Stimulated activated naive CD8-positive, alpha-beta T cell treated with anti-CD3 and anti-CD28 coated beads, Interleukin-15, amount 100 ng/mL, for 72 hours (primary cell): ENCODE measurements at places on chromosomes 6 and 20.
A peak's percentile ranks its signal among the peaks of the same experiment; 100 is the strongest.

- no peak for DNase-seq
Observed at GRCh38 chr20:4853004-4853403, 131.3 kb downstream of the PRND start.

GRCh38 chr6:56714982-56715456, 72.3 kb upstream of the DST start:
- no peak for DNase-seq

DNA sequence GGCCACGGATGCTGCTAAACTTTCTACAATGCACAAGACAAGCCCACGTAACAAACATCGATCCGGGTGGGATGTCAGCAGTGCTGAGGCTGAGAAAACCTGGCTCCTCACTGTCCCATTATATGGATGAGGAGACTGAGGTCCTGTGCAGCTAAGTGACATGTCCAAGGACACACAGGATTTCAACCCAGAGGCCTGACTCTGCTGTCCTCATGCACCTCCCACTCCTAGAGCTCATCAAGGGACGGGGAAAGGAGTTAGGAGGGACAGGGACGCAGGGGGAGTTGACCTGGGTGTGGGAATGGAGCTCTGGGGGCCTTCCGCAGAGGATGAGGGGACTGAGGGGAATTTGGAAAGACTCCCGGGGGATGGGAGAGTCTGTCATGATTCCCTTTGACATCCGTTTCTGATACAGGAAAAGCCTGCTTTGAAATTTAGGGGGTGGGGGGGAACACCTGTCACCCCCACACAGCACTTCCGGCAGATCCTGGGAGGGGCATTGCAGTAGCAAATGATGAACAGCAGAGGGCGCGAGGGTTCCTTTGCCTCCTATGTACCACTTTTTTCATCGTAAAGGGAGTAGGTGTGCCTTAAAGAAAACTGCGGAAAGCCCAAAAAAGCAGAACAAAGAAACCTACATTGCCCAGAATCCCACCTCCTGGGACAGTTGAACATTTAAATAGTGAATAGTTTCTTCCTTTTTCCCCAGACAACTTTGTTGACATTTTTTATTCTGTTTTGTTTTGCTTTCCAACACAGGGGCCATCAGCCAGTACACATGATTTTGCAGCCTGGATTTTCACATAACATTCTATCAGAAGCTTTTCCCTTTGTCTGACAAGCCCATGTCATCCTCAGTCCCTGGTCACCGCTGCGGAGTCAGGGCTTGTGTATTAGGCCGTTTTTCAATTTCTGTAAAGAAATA, 48.6 kb downstream of the SLC2A10 start:
- peak; percentile 62 for DNase-seq

GRCh38 chr6:25016014-25016720, 80.4 kb upstream of the RIPOR2 start:
- no peak for DNase-seq

DNA sequence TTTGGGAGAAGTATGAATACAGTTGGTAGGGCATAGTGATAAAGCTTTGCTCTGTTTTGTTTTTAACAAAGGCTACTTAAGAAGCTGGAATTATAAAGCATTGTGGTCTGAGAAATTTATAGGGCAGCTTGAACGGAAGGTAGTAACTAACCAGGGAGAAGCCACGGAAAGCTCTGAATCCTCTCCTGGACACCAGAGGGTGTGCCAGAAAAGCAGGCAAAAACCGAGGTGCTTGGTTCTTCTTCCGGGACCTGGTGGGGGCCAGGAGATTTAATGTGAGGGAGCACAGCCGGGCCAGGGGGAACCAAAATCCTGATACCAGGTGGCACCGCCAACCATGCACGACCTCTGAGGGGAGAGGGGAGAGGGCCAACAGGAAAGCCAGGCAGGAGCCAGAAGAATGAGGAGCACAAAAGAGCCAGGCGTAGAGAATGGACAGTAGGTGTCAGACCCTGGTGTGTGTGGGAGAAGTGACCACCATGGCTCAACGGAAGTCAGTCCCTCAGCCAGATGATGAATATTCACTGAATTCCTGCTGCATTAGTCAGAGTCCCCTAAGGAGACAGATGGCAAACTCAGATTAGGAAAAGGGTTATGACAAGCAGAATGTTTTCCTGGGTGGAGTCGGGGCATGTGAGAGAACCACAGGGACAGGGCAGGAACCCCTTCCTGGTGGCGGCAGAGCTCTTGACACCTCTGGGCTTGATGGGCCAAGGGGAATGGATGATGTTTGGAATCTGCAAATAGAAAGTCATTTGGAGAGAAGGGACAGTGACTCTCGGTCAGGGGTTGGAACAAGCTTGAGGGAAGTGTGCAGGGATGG, 262.3 kb downstream of the ZNF217 start:
- no peak for DNase-seq

DNA sequence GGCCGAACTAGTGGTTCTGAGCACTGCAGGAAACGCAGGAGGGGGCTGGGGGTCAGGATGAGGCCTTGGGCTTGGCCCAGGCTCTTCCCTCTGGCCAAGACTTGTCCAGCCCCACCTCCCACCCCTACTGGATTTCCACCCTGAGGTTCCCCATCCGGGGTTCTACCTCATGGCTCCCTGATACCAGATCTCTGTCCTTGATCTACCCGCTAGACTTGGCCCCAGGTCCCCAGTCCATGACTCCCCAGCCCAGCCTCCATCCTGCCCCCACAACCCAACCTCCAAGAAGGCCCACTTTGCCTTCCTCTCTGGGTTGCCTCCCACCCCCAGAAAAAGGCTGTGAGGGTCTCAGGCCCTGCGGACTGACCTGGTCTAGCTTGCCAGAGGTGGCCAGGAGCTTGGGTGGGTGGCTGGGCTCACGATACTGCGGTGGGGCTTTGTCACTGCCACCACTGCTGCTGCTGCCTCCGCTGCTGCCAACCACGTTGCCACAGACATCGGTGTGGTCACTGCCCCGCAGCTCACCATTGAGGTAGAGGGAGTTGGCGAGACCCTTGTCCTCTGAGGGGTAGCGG, 6.8 kb upstream of the FASTKD5 start:
- DNase-seq = no peak

- DNase-seq = no peak
Observed at GRCh38 chr6:13689511-13690256, 22.0 kb downstream of the RANBP9 start.

GRCh38 chr6:2044192-2044591, 201.2 kb downstream of the GMDS start:
- DNase-seq = no peak

DNA sequence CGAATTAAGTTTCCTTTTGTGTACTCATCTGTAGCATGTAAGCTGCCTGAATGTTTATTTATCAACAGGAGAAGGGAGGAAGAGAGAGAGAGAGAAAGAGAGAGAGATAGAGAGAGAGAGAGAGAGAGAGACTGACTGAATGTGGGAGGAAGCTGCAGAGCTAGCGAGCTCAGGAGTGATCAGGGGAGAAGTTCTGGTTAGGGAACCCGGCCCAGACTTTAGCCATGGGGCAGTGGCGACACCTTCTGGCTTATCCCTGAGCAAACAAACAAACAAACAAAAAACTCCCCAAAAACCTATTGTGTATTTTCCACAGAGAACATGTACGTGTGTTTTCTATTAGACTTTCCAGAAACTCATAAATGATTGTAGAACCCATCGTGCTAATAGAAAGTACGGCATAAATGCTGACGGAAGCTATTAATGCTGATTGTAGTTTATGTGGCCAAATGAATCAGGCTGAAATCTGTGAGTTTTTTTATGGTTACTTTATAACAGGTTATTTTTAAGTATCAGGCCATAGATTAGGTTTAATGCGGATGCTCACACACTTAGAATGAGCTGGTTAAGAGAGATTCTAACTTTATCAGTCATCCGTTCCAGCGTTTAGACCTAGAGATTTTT, 92.8 kb downstream of the CLIC5 start:
- DNase-seq = peak; percentile 65

DNA sequence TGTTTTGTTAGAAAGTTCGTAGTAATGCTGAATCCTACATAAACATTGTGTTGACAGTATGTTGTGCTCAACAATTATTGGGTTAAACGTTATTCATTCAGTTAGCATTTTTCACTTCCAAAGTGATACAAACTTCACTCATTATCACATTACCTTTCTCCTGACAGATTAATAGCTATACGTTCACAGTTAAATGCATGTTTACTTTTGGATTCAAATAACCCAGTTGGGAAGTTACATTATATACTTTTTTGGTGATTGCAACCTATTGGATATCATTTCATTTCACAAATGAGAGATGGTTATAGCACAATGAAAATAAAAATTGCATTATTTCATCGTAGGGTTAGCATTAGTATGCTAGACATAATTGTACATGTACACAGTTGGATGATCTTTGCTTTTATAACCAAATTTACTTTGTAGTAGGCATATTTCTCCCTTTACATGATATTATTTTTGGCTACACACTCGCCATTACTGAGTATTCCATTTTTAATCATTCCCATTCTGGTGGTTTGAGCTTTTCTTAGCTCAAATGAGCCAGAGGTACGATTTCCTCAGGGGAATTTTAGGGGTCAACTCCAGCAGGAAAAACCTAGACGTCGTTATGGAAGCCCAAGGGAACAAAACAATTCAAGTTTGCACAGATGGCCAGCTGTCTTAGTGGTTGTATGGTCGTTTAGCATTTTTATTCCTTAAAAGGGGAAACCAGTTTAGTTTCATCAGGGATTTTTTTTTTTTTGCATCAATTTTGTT, 2.1 kb upstream of the HIVEP1 start:
- no peak for DNase-seq

DNA sequence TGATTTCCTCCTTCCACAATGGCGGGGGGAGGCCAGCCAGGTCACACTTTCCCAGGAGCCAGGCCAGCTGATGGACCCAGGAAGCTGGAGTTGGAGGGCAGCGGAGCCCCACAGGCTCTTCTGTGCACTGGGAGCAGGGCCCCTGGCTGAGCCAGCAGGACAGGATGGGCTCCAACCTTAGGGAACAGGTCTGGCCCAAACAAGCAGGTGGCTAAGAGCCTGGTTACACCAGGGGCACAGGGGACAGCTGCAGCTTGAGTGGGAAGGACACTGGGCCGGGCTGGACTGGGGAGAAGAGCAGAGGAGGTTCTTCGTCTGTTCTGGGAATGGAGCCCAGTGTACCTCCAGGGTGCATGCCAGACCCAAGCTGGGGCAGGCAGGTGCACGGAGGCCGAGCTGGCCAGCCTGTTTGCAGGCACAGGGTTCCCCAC, 102.3 kb downstream of the DLL1 start:
- DNase-seq = no peak

DNA sequence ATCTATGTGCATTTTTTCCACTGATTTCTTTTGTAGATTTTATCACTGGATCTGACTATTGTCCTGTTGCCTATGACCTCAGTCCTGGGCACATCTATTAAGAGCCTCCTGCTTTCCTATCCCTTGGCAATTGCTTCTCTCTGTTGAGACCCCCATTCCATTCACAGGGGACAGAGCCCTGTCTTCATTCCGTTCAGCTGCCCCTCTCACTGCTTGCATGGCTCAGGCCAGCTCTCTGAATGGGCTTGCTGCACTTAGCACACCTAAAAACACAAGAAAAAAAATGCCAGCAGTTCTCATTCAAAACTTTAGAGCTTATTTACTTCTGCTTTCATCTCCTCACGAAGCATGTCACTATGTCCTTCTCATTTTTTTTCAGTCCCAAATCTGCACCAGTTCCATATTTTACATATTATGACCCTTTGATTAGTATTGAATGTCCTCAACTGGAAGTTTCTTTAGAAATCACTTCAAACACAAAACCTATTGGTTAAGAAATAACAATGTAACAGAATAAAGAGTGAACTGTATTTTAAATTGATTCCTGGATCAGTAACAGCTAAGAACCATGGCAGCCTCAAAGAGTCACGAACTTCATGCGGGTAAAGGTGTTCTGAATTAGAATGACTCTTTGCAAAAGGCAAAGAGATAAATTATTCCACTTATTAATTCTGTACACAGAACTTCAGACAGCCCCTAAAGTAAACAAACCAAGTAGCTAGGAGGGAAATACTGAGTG, 616.5 kb downstream of the C6orf118 start:
- DNase-seq = no peak

DNA sequence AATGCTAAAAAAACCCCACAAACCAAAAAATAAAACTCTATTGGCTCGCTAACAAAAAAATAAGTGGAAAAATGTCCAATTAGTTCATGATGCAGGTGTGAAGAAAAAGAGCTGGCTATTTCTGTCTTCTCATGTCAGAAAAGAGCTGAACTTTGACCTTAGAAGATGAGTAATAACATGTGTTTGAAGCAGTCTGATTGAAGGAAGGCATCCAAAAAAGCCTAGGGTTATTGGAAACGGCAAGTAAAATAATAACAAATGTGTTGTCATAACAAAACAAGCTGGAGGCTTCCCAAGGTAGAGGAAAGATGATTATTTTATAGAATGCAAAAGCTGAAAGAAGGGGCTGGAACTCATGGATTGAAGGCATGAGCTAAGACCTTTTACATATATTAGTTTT, 94.4 kb upstream of the FAM184A start:
- DNase-seq = no peak

DNA sequence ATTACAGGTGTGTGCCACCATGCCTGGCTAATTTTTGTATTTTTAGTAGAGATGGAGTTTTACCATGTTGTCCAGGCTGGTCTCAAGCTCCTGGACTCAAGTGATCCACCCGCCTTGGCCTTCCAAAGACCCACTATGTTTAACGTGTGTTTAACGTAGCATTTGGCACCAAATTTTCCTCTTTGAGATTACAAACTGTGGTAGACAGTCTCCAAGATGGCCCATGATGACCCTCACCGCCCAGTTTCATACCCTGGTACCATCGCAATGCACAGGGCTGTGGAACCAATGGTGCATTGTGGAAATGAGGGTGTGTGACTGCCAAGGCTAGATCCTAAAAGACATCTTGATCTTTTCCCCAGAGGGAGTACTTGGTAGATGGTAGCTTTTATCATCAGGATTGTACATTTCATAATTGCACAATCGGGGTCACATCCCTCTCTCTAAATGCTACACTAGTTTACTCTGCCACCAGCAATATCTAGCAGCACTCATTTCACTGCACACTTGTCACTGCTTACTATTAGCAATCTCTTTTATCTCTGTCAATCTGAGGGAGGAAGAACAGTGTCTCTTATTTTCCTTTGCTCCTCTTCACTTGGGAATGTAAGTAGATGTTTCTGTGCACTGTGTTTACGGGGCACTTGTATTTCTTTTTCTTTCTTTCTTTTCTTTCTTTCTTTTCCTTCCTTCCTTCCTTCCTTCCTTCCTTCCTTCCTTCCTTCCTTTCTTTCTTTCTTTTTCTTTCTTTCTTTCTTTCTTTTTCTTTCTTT, 96.9 kb downstream of the NOL4L start:
- DNase-seq = no peak

GRCh38 chr6:30211899-30212298, 1.3 kb downstream of the TRIM26 start:
- DNase-seq = no peak

GRCh38 chr20:57114290-57115005, 152.0 kb downstream of the BMP7 start:
- DNase-seq = no peak

DNA sequence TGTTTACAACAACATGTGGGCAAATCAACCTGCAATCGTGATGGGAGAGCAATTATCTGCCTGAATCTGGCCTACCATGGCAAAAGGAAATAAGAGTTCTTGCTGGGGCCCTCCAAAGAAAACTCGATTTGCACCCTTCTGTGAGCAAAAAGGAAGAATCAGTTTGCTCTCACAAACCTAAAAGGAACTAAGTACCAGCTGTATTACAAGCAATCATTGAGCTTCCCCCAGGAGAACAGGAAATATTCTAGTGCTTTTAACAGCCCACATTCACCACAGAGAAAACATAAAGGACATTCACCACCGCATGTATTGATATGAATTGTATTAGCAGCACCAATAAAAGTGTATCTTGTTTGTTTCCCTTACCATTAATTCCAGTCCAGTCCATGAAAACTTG, 75.0 kb downstream of the MBOAT1 start:
- no peak for DNase-seq
